ENCODE measurements at places on chromosomes 12 and 14.

GRCh38 chr14:35342489-35343010 is 50.4 kb downstream of the PSMA6 start:
- no peak for DNase-seq

GRCh38 chr12:65825507-65826352 is 1.4 kb downstream of the HMGA2 start:
- DNase-seq = peak; percentile 41

DNA sequence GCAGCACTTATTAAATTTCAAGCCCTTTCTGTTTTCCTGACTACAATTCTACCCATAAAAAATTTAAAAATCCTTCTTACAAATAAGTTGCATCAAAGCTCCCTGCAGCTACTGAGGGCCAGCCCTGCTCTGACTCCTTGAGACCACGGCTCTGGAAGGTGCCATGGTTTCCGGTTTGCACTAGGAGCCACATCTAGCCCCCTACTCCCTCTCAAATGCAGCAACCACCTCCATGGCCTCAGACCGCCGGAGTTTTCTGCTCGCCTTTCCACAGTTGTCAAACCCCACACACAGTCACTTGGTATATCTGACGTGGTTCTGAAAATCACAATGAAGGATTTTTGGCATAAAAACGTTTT is 30.1 kb downstream of the P2RX4 start:
- DNase-seq = no peak

DNA sequence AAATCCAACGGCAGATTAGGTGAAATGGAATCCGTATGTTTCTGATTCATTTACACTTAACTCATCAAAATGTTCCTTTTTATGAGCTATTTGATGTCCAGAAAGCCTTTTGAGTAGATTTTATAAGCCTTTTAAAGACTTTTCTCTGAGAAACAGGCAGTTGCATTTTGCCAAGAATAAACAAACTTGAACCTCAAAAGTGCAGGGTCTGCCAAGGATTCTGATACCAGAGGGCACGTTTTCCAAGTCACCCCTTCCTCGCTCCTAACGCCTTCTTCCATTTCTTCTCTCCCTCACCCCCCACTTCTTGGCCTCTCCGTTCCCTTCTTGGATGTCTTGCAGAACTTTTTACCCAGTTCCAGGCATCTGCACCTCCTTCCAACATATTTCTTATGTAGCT is 200.6 kb upstream of the TBX3 start:
- no peak for DNase-seq

GRCh38 chr12:104475271-104475670 is 18.5 kb downstream of the CHST11 start:
- DNase-seq = no peak
